ENCODE measurements at places on chromosomes 11 and 22.

- no peak for DNase-seq
These were observed 41.3 kb downstream of the APOL1 start for GRCh38 chr22:36294293-36294620.

DNA sequence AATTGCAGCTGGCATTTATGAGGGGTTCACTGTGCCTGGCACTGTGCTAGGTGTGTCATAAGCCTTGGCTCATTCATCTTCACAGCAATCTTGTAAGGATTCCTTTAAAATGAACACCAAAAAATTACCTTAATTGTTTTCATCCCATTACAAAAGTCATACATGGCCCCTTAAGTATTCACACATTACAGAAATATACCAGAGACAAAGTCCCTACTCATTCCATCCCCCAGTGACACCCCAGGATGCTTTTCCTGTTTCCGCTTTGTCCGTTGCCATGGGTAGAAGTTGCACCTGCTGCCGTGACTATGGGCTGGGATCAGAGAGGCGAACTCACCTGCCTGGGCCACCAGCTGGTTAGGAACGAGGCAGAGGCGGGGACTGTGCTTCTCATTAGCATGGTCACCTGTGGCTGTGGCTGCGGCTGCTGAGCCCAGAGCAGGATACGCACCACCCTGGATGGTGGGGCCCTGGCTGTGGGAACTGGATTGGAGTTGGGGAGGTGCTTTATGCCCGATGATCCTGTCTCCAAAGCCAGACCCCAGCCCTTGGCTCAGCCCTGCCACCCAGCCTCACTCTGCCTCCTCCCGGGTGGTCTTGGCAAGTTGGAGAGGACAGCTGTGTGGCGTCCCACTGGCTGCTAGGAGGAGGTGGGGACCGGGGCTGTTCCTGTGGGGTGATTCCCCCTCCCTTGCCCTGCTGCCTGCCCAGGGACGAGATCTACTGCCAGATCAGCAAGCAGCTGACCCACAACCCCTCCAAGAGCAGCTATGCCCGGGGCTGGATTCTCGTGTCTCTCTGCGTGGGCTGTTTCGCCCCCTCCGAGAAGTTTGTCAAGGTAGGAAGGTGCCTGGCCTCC is 60.8 kb downstream of the MYO7A start:
- no peak for DNase-seq

DNA sequence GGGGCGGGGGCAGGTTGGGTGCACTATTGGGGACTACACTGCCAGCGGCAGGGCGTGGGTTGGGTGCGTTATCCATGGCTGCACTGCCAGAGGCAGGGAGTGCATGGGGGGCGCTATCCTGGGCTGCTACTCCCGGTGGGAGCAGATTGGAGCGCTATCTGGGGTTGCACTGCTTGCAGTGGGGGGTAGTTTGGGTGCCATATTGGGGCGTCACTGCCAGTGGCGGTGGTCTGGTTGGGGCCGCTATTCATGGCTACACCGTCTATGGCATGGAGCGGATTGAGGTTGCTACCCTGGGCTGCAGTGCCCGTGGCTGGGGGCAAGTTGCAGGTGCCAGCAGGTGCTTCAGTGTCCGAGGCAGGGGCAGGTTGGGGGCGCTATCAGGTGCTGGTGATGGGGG is 36.2 kb downstream of the C22orf42 start:
- no peak for DNase-seq

DNA sequence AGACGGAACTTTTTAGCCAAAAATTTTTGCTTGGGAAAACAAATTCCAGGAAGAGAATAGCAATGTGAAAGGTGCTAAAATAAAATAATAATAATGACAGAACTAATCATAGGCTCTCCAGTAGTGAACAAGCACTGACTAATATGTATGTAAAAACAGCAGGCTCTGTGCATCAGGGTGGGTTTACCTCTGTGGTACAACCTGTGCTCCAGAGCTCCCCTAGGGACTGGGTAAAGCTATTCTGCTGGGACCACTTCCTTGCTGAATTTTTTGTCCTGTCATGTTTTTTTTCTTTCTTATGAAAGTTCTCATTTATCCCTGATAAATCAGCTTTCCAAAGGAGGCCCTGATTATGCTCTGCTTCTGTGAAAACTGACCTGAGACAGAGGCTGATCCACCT is 18.8 kb downstream of the LUZP2 start:
- DNase-seq: no peak

GRCh38 chr11:75270896-75271418 is 30.4 kb downstream of the TPBGL start:
- DNase-seq: no peak

- no peak for DNase-seq
These were observed 115.4 kb downstream of the OSBP2 start for GRCh38 chr22:30810105-30810504.

DNA sequence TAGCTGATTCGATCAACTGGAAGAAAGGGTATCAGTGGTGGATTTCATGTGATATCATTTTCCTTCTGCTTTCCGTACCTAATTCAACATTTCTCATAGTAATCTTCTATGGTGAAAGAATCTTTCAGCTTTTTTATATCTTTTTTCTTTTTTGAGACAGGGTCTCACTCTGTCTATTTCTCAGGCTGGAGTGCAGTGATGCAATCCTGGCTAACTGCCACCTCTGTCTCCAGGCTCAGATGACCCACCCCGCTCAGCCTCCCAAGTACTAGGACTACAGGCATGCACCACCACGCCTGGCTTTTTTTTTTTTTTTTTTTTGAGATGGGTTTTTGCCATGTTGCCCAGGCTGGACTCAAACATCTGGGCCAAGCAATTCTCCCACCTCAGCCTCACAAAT is 18.6 kb upstream of the CHORDC1 start:
- DNase-seq: no peak

GRCh38 chr11:4680341-4680740 is 17.3 kb downstream of the OR51E2 start:
- no peak for DNase-seq

- DNase-seq: no peak
These were observed 4.3 kb downstream of the TMEM25 start for GRCh38 chr11:118535261-118535660.

All from progenitor cell of endocrine pancreas (in vitro differentiated cells).